NCI-H2107 (cell line): ENCODE measurements at places on chromosomes 4 and X.
A peak's percentile ranks its signal among the peaks of the same experiment; 100 is the strongest.

DNA sequence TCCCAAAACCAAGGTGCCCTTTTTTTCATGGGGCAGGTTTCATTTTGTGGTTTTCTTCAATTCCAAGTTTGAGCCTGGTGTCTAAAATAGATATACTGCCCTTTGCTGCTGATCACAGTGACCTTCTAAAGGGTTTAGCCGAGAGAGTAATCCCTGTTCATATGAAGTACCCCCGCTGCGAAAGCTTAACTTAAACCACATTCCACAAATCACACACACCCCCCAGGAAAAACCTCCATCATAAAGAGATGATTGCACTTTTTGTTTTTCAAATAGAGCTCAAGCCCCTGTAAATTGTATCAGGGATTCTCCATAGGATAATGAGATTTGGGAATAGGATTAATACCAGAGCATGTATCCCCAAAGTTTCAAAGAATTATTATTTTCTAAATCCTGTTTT, 90.8 kb downstream of the USP46 start:
- no peak for DNase-seq

GRCh38 chrX:93791304-93791703, 117.3 kb downstream of the FAM133A start:
- DNase-seq, result no peak

- no peak for DNase-seq
These were observed 3.7 kb downstream of the SCARB2 start for GRCh38 chr4:76209881-76210280.

GRCh38 chrX:3582451-3582850, 131.0 kb downstream of the PRKX start:
- no peak for DNase-seq

DNA sequence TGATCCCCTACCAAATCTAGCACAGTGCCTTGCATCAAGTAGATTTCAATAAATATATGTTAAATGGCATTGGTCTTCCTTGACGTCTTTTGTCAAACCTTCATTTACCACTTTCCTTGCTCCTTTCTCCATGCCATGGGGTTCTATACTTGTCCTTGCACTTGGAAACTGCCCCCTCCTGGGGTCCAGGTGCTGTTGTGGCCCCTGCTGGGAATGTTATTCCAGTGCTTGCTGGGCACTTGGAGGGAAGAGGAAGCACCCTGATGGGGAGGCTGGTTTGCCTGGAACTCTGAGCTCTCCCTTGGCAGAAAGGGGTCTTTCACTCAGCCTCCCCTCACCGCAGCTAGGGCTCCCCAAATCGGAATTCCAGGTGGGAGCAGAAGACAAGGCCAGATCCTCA, 18.9 kb downstream of the ZNF275 start:
- DNase-seq, result no peak

GRCh38 chrX:107742700-107743191, 32.8 kb downstream of the TSC22D3 start:
- no peak for DNase-seq

DNA sequence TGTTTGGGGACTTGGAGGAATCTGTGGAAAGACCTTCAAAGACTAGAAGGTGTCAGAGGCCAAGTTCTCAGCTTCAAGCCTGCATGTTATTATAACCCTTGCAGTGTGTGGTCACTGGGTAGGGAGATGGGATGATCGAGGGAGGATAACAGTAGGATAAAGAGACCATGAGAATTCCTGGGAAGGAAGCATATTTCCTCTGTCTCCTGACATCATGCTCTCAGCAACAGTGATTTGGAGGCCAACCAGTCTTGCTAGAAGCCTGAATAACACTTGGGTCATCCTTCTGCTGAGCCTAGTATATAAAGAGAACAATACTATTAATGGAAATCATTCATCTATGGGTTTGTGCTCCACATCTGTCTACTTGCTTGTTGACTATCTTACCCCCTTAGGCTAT, 40.9 kb upstream of the ANXA3 start:
- no peak for DNase-seq

GRCh38 chr4:55661398-55662056, 25.4 kb upstream of the NMU start:
- DNase-seq, result no peak

DNA sequence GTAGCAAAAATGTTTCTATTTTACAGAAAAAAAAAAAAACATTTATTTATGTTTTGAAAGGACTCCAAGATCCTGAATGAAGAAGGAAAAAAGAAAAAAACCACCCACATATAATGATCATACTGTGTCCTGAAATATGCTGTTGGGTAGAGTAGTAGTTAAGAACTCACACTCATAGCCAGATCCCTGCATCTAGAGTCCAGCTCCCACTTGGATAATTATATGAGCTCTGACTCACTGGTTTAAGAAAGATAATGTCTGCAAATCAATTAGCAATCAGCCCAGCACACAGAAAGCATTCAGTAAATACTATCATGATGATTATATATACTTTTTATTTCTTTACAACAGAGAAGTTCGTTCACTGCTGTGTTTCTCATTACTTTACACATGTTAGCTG, 46.7 kb upstream of the MXRA5 start:
- DNase-seq, result no peak

DNA sequence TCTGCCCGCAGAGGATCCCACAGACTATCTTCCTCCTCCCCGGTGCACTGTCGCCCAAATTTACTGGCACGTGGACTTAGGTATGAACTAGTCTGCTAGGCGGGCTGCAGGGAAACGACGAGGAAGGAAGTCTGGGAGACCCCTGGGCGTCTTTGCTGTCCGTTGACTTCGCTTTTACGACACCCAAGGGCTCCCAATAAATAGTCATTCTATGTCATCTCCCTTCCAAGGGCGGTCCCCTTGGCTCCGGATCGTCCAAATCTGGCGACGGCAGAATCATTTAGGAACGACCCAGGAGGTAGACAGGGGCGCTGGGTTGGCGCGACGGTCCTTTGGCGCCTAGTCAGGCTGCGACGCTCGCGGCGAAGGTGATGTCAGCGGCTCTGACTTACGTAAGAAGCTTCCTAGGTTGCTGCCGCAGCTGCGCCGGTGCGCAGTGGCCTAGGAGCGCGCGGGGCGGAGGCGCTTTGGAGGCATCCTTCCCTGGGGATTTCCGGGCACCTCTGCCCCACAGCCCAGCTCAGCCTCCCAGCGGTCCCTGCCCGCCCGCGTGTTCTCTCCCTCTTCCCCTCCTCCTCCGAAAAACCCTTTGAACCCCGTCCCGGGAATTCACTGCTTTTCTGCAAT, 2.2 kb downstream of the NHS start:
- peak; percentile 80 for DNase-seq

DNA sequence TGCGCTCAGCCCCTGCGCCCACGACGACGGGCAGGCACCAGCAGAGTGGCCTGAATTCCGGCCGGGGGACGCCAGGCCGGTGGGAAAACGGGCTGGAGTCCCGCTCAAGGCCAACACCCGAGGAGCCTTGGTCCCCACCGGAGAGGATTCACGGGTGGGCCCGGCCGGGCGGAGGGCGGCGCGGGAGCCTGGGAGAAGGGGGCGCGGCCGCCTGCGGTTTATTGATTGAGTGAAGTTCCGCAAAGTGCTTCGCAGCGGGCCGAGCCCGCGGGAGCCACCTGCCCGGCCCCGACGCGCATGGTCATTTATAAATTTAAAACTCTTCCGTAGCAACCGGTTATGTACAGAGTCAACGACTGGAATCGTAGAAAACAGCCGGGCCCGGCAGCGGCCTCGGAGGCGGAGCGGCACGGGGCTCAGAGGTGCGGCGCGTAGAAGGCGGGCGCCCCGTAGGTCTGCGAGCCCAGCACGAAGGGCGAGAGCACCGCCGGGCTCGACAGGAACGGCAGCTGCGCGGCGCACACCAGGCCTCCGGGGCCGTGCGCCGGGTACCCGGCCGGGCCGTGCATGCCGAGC, 3.6 kb downstream of the NKX1-1 start:
- DNase-seq, result no peak

DNA sequence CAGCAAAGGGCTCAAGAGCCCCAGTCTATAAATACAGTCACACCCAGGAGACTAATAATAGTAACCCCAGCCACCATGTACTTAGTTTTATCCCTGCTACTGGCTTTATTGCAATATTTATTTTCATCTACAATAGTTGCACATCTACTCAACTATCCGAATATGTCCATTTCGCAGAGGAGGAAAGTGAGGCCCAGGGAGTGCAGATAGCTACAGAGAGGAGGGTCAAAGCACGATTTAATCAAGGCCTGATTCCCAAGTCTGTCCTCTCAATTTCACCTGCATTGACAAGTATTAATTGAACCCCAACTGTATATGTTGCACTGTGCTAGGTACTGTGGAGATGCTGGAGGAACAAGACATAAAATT, 4.0 kb upstream of the PLP2 start:
- no peak for DNase-seq
